Hematopoietic multipotent progenitor cell treated with erythropoietin and hydrocortisone succinate and interleukin-3 and kit ligand, for 6 days (in vitro differentiated cells): ENCODE measurements at places on chromosomes 1 and 21.

DNA sequence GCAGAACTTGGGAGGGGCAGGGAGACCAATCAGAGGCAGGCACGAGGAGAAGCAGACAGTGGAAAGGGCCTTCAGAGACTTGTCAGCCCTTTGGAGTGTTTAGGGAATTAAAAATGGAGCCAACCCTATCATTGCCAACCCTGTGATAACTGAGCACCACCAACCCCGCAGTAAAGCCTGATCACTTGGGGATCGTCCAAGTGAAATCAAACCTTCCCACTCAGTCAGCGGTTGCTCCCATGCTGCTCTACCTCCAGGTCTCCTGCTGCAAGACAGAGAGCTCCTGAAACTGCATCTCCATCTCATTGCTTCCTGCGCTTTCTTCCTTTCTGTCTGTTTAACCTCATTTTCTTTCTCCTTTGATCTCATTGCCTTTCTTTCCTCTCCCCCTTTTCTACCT, 4.8 kb upstream of the ACKR1 start:
- DNase-seq, result no peak

GRCh38 chr1:219989766-219990165, 56.5 kb downstream of the EPRS1 start:
- no peak for DNase-seq

GRCh38 chr1:46008585-46008984, 123.8 kb downstream of the PIK3R3 start:
- no peak for DNase-seq

DNA sequence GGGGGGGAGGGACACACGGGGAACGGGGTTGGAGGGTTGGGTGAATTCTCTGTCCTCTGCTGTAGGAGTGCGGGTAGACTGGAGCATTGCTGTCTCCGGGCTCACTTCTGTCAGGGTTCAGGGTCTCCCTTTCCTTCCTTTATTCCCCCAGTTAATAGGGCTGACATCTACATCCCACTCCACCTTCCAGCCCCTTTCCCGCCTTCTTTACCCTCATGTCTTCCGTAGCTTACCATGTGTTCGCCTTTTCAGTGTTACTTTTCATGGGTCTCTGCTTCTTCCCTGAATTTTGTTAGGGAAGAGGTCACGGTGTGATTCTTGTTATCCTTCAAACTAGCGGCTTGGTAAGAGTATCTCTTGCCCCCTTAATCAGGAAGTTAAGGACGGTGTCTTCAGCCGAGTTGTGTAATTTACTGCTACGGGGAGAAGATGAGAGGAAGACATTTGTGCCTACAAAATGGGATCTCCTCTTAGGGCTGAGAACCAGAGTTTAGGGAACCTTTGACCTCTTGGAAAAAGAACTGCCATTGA, 917 bp downstream of the RAP1A start:
- DNase-seq, result peak; percentile 67

GRCh38 chr21:43812139-43812821, 22.9 kb downstream of the RRP1 start:
- DNase-seq, result no peak
